MCF 10A (cell line): ENCODE measurements at places on chromosomes 7 and 10. TPM values are rescaled to one million over a fixed set of nuclear protein-coding genes. Genes with fewer than 3 reads are reported as not detected.

GRCh38 chr10:87177-88080 is 38.3 kb upstream of the TUBB8 start:
- DNase-seq: no peak
- H3K27ac ChIP-seq: no peak overlapping the region
- peaks cover 13% of the 10 kb centered on the region for H3K27me3 ChIP-seq
- no peak overlapping the region for H3K4me3 ChIP-seq

- DNase-seq: no peak
- H3K27ac ChIP-seq: peak overlapping the region; percentile 75
- no peaks in the 10 kb centered on the region for H3K27me3 ChIP-seq
- peaks cover 39% of the 10 kb centered on the region for H3K36me3 ChIP-seq
Observed at GRCh38 chr10:68987611-68988010, 992 bp upstream of the KIFBP start.

TMEM229A gene
- total RNA-seq: not detected in 2 replicates

EBLN1 gene
- not detected in 2 replicates for total RNA-seq

GRCh38 chr10:30207485-30208052 is 141.5 kb downstream of the MTPAP start:
- H3K36me3 ChIP-seq: peaks cover 6% of the 10 kb centered on the region
- no peak overlapping the region for H3K27ac ChIP-seq
- H3K4me1 ChIP-seq: no peaks in the 10 kb centered on the region
- no peak overlapping the region for H3K4me3 ChIP-seq
- H3K27me3 ChIP-seq: no peaks in the 10 kb centered on the region

DNA sequence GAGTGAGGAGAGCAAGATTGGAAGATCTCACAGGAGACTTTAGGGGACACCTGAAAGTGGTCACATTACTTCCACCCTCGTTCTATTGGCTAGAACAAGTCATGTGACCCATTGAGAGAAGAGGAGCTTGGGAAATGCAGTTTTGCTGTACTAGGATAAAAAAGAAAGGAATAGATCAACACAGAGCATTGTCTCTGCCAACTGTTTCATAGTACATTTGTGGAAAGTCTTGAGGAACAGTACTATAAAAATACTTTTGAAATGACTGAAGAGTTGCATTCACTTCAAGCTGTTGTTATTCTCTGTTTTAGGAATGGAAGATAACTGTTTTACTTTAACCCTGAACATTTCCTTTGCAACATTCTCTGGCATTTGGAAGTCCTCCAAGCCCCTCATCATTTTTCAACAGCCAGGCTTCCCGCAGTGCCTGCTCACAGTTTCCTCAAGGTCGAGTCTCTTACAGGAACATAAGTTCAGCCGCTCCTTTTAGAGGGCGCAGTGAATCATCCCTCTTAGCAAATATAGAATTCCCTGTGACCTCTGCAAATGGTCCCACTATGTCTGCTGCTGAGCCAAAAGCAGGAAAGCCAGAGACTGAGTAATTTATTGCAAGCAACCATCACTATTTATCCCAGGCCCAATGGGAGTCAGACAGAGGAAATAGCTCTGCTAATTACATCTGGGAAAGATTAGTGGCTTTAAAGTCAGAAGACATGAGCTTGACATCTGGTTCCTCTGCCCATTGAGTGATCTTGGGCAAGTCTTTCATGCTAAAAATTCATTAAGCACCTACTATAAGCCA is 40.7 kb downstream of the MRPL32 start:
- no peaks in the 10 kb centered on the region for H3K36me3 ChIP-seq
- peak; percentile 84 for DNase-seq
- no peak overlapping the region for H3K4me3 ChIP-seq
- H3K4me1 ChIP-seq: no peaks in the 10 kb centered on the region

NSUN6 gene
- total RNA-seq: 16.0 and 16.2 TPM in 2 replicates

- DNase-seq: peak; percentile 97
- no peaks in the 10 kb centered on the region for H3K27me3 ChIP-seq
- no peaks in the 10 kb centered on the region for H3K36me3 ChIP-seq
- no peak overlapping the region for H3K4me3 ChIP-seq
Observed at GRCh38 chr7:102875700-102876295, 37.0 kb upstream of the LRRC17 start.

DNA sequence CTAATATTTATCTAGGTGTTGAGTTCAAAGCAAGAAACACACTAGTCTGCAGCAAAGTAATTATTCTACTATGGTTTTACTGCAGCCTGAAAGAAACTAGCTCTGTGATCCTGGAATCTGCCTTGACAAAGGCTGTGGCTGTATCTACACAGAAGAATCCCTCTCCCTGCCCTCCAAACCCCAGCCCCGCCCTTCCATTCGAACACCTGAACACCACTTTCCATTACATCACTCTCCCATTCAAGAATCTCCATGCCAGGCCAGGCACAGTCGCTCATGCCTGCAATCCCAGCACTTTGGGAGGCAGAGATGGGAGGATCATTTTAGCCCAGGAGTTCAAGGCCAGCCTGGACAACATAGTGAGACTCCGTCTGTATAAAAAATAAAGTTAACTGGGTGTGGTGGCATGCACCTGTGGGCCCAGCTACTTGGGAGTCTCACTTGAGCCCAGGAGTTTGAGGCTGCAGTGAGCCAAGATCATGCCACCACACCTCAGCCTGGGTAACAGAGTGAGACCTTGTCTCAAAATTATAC is 23.3 kb downstream of the LRRC20 start:
- H3K27ac ChIP-seq: no peak overlapping the region
- peak; percentile 27 for DNase-seq
- H3K4me3 ChIP-seq: no peak overlapping the region
- H3K36me3 ChIP-seq: no peaks in the 10 kb centered on the region
- H3K27me3 ChIP-seq: no peaks in the 10 kb centered on the region

- H3K27ac ChIP-seq: no peak within 1 kb of the TSS
- H3K27me3 ChIP-seq: no peaks in the 10 kb centered on the region
- no peak for DNase-seq
Observed at GRCh38 chr10:101843032-101844021, at the start of gene KCNIP2. Gene KCNIP2, minus strand, starts transcription at chr10:101843800. Its CDS starts 232 bp downstream, at chr10:101843568.

COL17A1 gene
- total RNA-seq: 514 and 563 TPM in 2 replicates

IFIT1B gene
- total RNA-seq: not detected in 2 replicates

GRCh38 chr7:36260481-36260880 is 107.4 kb downstream of the EEPD1 start:
- H3K36me3 ChIP-seq: no peaks in the 10 kb centered on the region
- no peaks in the 10 kb centered on the region for H3K4me1 ChIP-seq
- no peak overlapping the region for H3K27ac ChIP-seq

LRRC4 gene
- not detected in 2 replicates for total RNA-seq

PRXL2A gene
- total RNA-seq: 6.0 and 6.7 TPM in 2 replicates

GRCh38 chr10:29057822-29058331 is 231.0 kb upstream of the LYZL1 start:
- H3K27ac ChIP-seq: no peak overlapping the region
- peaks cover 12% of the 10 kb centered on the region for H3K27me3 ChIP-seq
- H3K4me3 ChIP-seq: no peak overlapping the region
- DNase-seq: peak; percentile 8
- H3K36me3 ChIP-seq: no peaks in the 10 kb centered on the region
